HT-29 (cell line): ENCODE measurements at places on chromosomes 5 and 9. TPM values are rescaled to one million over a fixed set of nuclear protein-coding genes. Genes with fewer than 3 reads are reported as not detected.

The MEGF10 gene
- not detected in 2 replicates for total RNA-seq

The ENHO gene
- 0.94 and 1.4 TPM in 2 replicates for total RNA-seq

The DMGDH gene
- total RNA-seq, result not detected in 2 replicates

The TTC16 gene
- not detected in 2 replicates for total RNA-seq

The CHSY3 gene
- not detected in 2 replicates for total RNA-seq

DNA sequence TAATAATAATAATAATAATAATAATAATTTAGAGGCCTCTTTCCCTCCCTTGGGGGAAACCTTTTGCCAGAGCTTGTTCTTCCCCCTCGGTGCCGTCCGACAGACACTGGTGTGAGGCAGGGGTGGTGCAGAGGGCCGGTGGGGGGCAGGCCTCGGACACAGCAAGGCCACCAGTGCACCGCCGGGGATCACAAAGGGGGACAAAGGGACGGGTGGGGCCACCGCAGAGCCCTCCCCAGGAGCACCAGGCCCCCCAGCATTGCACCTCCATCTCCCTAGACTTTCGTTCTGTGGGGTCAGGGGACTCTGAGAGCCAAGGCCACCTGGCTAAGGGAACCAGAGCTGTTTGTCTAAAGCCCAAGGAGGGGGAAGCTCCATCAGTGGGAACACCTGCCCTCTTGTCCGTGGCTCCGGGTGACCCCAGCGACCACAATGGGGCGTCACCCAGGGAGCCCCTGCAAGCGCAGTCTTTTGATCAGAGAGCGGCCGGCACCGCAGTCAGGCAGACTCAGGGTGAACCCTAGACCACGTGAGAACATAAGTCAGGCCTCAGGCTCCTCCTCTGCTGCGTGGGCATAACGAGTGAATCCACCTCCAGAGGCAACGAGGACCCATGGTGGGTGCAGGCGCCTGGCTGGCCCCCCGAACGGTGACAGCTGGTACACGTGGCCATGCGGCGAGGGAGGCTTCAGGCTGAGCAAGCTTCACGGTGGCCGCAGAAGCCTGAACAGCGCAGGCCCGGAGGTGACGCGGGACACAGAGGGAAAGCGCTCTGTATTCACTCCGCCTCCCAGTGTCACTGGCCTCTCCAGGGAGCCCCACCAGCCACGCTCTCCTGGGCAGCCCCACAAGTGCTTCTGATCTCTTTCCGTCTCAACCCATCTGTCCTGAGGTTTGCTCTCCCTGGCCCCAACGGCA, 12.0 kb upstream of the QSOX2 start:
- no peak for DNase-seq

GRCh38 chr5:31585895-31586270, 53.0 kb upstream of the PDZD2 start:
- no peak for DNase-seq

- no peak for DNase-seq
Observed at GRCh38 chr5:139446956-139447779, 7.8 kb upstream of the DNAJC18 start.

GRCh38 chr5:77356740-77357139, 135.4 kb downstream of the WDR41 start:
- DNase-seq, result no peak
